DMS79 treated with DMSO at 0.1 percent for 48 hours (cell line): ENCODE measurements at places on chromosomes 3 and 15.

DNA sequence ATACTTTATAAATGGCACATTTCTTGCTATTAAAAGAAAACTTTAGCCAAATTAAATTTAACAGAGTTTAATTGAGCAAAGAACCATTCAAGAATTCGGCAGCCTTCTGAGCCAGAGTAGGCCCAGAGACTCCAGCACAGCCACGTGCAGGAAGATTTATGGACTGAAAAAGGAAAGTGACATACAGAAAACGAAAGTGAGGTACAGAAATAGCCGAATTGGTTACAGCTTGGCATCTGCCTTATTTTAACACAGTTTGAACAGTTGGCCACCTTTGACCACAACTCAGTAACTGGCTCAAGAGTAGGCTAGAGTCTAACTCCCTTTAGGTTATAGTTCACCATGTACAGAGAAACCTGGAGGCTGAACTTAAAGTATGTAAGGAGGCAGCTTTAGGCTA is 17.6 kb downstream of the CFAP44 start:
- no peak for DNase-seq

DNA sequence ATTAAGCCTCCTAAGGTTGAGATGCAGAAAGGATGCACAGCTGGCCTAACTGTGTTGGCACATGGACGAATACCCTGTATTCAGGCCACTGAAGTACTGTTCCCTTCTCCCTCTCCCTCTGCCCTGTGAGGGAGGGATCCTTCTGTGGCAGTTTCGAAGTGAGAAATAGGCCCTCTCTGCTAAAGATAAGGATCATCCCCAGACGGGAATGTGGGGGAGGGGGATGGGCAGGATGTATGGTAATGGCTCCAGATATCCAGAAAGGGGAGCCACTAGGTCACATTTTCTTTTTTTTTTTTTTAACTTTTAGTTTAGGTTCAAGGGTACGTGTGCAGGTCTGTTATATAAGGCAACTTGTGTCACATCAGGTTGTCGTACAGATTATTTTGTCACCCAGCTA is 463.1 kb downstream of the TBL1XR1 start:
- DNase-seq = no peak

- no peak for DNase-seq
These were observed 304.0 kb upstream of the CBLB start for GRCh38 chr3:106172780-106173179.

- DNase-seq = peak; percentile 18
These were observed at the start of gene ONECUT1 for GRCh38 chr15:52790169-52790708. ONECUT1 (minus strand) TSS chr15:52790336; CDS start chr15:52789884, 452 bp downstream.

- peak; percentile 36 for DNase-seq
These were observed 48.9 kb upstream of the AMOTL2 start for GRCh38 chr3:134423153-134423552.

- no peak for DNase-seq
These were observed 64.4 kb downstream of the USP13 start for GRCh38 chr3:179717219-179717618.

- no peak for DNase-seq
These were observed 30.5 kb upstream of the SRGAP3 start for GRCh38 chr3:9279966-9280365.
